Fibroblast of villous mesenchyme (primary cell): ENCODE measurements at places on chromosomes 6 and 20.
A peak's percentile ranks its signal among the peaks of the same experiment; 100 is the strongest.

GRCh38 chr6:42093582-42094329 lies 43.4 kb downstream of the TAF8 start:
- no peak for DNase-seq

DNA sequence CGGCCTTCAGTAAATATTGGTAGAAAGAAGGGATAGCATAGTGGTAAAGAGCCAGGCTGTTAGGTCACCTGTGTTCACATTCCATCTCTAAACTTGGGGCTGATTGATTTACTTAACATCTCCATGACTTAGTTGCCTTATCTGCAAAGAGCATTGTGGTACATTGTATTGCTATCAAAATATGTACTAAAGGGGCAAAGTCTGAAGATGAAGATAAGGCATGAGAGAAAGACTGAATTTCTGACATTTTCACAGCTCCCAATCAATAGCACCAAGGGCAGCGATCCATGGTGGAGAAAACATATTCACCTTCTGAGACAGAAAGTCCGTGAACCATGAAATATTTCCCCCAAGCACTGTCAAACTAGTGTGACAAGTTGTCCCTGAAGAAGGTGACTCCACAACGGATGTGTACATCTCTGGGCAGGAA lies 223.3 kb upstream of the STXBP5 start:
- DNase-seq: no peak

DNA sequence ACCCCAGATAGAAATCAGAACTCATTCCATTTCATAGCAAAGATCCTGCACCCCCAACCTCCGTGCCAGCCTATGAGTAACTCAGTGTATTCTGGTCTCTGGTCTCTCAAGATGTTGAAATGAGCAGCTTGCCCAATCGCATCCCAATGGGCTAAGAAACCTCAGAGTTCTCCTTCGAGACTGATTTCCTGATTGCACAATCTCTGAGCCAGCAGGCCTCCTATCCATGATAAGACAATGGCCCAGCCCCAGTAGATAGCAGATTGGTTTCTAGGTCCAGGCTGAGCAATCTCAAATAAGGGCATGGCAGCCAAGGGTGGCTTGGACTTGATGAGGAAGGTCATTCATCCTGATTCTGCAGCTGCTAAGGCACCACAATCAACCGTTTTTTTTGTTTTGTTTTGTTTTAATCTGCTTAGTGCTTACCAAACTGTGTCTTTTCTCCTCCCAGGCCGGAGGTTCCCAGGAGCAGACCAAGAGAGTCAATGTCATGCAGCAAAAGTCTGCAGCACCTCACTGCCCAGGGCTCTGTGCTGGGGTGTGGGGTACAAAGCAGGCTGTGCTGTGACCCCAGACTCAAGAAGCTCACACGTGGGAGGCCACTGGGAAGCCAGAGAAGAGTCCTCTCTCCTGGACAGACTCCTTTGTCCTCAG lies 125.1 kb upstream of the NXT1 start:
- DNase-seq: peak; percentile 98

DNA sequence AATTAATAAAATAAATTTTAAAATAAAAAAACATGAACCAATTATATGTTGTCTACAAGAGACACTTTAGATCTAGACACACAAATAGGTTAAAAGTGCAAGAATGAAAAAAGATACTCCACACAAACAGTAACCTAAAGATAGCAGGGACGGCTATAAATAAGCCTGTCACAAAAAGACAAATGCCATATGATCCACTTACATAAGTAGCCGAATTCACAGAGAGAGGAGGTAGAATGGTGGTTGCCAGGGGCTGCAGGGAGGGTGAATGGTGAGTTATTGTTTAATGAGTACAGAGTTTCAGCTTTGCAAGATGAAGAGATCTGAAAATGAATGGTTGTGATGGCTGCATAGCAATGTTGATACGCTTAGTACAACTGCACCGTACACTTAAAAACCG lies 32.7 kb downstream of the KATNA1 start:
- DNase-seq: no peak

GRCh38 chr20:24431279-24432045 lies 38.0 kb upstream of the SYNDIG1 start:
- DNase-seq: no peak

DNA sequence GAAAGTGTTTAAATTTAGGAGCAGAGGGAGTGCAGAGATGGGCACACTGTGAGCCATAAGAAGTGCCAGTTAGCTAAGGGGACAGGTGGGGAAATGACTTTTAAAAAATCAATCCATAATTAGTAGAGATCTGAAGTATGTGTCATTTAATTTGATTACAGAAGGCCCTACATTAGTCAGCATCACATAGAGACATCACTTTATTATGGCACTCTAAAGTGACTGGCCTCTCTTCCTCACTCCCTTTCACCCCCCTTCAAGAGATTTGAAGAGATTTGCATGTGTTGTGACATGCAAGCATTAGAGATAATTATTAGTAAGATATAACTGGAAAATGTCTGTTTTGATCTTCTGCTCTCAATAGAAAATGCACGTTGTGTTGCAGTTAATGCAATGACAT lies 86.7 kb downstream of the SLX4IP start:
- DNase-seq: no peak

GRCh38 chr20:17651129-17651759 lies 30.8 kb downstream of the RRBP1 start:
- peak; percentile 73 for DNase-seq

- peak; percentile 93 for DNase-seq
Measured at GRCh38 chr6:106527979-106528378, 101.3 kb downstream of the RTN4IP1 start.

DNA sequence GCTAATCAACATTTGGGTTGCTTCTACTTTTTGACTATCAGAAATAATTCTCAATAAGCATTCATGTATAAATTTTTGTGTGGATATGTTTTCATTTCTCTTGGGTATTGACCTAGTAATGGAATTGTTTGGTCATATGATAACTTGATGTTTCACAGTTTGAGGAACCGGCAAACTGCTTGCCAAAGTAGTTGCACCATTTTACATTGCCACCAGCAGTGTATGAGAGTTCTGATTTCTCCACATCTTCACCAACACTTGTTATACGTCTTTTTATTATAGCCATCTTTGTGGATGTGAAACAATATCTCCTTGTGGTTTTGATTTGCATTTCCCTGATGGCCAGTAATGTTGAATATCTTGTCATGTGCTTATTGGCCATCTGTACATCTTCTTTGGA lies 42.6 kb upstream of the TGM2 start:
- no peak for DNase-seq

GRCh38 chr6:129849456-129849855 lies 11.7 kb downstream of the TMEM244 start:
- DNase-seq: peak; percentile 92

DNA sequence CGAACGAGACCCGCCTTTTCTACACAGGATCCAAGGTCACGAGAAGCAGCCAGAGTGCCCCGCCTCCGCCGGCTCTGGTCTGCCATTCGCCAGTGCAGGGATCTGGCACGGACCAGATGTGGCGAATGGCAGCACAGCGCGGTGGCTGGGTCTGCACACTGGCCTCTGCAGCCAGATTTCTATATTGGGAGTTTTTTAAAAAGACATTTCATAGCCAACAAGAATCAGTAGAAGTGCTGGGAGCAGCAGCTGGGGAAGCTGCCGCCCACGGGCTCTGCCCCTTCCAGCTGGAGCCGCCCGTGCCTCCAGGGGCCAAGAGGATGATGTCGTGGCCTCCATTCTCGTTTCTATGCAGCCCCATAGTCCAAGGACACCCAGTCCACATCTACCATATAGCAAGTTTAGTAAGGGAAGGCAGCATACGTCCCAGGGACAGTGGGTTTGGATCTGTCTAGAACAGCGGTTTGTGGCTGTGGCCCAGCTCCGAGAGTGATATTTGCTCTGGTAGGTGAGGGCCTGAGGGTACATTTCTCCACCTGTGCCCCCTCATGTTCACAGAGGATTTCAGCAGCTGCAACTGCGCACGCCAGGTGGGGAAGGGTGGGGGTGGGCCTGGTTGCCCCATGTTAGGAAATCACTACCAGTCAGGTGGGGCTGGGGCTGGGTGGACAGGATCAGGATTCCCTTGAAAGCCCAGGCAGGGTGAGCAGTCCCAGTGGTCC lies 333.7 kb downstream of the ZFAND3 start:
- no peak for DNase-seq

DNA sequence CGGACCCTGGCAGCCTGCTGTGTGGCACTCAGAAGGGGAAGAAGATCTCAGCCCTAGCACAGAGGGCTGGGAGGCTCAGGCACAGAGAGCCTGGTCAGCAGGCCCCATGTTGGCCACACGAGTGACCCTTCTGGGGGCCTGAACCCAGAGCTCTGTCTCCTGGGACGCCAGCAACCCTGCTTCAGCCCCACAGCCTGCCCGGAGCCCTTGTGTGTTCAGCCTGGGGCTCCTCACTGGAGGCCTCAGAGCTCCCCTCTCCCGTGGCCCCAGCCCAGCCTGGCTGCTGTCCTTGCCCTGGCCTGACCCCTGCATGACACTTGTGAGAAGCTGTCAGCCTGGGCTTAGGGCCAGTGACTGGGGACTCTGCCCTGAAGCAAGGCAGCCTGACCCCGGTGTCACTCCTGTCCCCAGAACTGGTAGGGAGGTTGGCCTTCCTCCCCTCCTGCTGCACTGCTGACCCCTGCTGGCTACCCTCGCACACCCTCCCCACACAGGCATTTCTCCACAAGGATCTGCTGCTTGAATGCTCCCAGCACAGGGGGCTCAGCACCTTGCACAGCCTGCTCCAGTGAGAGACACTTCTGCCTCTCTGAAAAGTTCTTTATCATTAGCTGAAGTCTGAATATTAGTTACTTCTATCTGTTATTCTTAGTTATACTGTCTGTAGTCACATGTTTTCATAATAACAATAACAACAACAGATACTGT lies 15.4 kb upstream of the IP6K3 start:
- DNase-seq: peak; percentile 63

DNA sequence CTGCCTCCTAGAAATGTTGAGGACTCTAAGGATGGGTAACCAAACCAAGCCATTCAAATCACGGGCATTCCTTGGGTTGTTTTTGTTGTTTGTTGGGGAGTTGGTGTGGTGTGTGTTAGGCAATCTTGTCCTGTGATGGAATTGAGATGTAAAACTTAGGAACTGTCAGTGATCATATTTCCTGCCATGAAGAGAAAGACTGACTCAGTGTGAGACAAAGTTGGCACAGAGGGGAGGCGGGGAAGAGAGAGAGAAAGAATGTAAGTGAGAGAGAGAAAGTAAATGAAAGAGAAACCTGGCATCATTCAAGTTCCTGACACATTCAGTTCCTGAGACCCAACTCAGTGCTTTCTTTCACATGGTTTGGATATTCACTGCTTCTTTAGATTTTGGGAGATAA lies 21.6 kb upstream of the FBXO30 start:
- DNase-seq: peak; percentile 54

- peak; percentile 61 for DNase-seq
Measured at GRCh38 chr20:21719592-21720214, 14.2 kb downstream of the PAX1 start.

DNA sequence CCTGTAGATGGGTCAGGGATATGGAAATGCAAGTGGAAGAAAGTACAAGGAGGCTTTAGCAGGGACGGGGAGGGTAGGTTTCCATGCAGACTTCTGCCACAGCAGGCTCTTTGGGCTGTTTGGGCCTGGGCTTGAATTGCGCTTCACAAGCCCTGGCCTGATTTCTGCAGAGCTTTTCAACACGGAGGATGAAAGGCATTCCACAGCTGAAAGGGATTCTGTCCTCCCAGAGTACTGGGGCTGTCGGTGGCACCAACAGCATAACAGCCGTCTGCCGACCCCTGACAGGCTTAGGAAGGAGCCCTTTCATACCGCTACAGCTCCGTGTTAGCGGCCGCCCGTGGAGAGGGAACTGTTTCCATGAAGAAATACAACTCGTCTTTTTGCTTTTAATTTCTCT lies 22.9 kb upstream of the TBC1D7 start:
- DNase-seq: no peak

- DNase-seq: no peak
Measured at GRCh38 chr6:168270274-168271172, 49.1 kb downstream of the DACT2 start.

- peak; percentile 59 for DNase-seq
Measured at GRCh38 chr20:1417273-1417672, 24.4 kb upstream of the FKBP1A start.

- no peak for DNase-seq
Measured at GRCh38 chr6:92263864-92264263, 1155.5 kb downstream of the EPHA7 start.

DNA sequence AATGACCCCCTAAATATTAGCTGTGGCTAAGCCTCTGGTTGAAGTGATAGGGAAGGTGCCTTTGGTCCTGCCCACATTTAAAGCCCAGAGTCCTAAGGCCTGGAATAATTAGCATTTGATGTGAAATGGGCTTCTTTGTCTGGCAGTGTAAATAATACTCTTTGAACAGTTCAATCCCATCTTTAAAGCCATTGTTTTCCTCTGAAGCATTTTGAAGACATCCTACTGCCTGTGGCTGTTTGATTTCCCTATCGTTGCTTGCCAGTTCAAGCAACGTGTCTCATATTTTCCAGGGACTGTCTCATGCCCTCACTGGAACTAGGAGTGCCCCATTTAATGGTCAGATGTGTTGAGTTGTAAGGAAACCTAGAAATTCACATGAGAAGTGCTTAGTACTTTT lies 89.3 kb upstream of the BTN3A2 start:
- DNase-seq: no peak

- no peak for DNase-seq
Measured at GRCh38 chr6:82385961-82386360, 22.3 kb downstream of the TPBG start.

- DNase-seq: no peak
Measured at GRCh38 chr6:53325785-53326184, 23.0 kb downstream of the ELOVL5 start.

DNA sequence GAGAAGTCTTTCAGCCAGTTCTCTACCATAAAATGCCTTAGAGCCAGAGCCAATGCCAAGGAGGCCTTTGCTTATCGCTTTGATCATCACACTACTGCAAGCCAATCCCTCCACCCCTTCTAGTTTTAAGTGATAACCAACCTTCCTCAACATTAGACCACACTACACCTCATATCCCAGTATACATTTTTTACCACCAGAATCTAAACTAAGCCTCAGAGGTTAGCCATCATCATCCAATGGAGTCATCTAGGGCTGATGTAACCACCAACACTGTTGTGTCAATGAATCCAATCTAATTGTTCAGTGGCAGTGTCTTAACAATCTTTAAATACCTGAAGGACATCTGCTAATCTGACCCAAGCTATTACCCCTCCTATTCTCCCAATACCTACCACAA lies 6.4 kb downstream of the ZUP1 start:
- no peak for DNase-seq

DNA sequence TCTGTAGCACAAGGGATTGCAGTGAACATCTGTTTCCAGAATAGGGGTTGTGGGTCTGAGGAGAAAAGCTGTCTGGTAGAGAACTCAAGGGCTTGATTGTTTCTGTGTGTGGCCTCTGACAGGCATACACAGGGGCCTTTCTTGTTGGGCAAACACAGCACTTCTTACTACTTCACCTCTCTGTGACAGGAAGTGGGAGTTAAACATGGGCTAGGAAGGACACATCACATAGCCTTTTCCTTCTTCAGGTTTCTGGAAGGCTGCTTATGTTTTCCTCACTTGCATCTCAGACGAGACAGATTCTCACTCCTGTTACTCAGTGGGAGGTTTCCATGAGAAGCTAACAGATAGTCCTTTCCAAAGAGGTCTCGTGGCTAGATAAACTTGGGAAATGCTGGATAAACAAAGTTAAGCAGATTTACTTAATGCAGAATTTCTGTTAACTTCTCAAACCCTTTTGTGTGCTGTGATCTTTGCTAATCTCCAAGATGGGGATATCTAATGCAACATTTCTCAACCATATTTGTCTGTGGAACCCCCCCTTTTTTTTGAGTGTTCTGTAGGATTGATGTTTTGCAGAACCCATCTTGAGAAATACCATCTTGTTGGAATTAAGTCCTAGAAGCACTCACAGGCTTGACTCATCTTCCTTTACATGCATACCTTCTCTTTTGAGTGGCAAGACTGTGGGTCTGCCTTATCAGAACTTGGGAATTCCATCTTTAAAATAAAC lies 41.9 kb upstream of the RNF8 start:
- DNase-seq: peak; percentile 98
